ENCODE measurements at places on chromosomes 13 and 19. TPM values are rescaled to one million over a fixed set of nuclear protein-coding genes. Genes with fewer than 3 reads are reported as not detected.

DNA sequence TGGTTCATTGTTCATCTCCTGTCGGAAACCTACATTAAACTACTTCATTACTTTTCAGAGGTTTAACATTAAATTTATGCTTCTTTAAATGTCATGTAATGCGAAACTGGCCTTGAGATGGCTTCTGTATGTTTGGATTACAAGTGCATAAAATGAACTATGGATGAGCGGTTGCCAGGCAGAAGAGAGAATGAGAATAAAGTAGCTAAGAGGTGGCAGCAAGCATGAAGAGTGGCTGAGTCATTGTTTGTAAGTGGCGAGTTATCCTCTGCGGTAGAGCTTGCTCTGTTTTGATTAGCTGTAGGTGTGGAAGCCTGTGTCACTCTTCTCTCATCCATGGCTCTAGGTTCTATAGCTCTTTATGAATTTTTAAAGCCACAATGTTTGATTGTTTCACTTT, 1139.6 kb upstream of the PCDH9 start:
- no peaks in the 10 kb centered on the region for H3K4me1 ChIP-seq
- no peaks in the 10 kb centered on the region for H3K27me3 ChIP-seq
- no peak for DNase-seq
- no peak overlapping the region for H3K4me3 ChIP-seq
- H3K27ac ChIP-seq, result no peak overlapping the region

GRCh38 chr13:75480671-75481175, 1.2 kb downstream of the TBC1D4 start:
- H3K27ac ChIP-seq, result no peak overlapping the region
- H3K4me1 ChIP-seq, result no peaks in the 10 kb centered on the region
- DNase-seq, result peak; percentile 72
- no peaks in the 10 kb centered on the region for H3K27me3 ChIP-seq

DNA sequence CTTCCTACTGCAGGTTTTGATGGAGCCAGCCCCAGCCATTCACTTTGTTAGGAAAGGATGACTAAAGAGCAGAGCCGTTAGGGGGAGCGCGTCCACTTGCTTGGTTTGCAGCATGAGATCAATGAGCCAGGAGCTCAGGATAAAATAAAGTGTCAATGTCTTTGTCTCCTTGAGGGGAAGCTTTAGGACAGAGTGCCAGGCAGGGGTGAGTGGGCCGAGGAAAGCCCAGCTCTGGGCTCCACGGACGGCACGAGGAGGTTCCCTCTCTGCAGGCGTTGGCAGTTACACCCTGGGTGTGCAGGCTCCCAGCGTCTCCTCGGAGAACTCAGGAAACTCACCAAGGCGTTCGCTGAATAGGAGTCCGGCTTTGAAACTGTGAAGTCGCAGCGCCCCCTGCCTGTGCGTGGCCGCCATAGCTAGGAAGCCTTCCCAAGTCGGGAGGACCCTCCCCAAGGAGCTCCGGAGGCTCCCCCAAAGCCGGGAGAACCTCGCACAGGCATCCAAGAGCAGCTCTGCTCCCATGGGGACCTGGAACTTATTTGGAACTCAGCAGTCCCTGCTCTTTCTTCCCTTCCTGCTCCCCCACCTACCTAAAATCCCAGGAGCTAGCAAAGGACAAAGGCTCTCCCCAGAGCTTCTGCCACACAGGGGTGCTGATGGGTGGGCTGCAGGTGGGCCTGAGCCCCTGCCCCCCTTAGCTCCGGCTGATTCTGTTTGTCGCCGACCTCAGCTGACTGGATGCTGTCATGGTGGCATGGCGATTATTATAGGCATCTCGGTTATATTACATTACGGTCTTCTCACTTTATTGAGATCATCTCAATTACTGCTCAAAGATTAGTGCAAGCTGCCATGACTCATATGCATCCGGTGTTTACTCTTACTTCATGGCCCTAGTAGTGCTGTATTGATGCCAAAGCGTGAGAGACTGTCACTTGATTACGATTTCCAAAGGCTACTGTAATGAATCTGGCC, 34.4 kb downstream of the GSX1 start:
- peak overlapping the region; percentile 78 for H3K4me3 ChIP-seq
- H3K36me3 ChIP-seq, result no peaks in the 10 kb centered on the region
- H3K27ac ChIP-seq, result no peak overlapping the region
- peaks cover 5% of the 10 kb centered on the region for H3K4me1 ChIP-seq
- DNase-seq, result peak; percentile 91

GRCh38 chr13:74174810-74175209, 40.6 kb upstream of the KLF12 start:
- H3K27ac ChIP-seq, result no peak overlapping the region
- H3K4me3 ChIP-seq, result no peak overlapping the region

GRCh38 chr13:64041296-64041695, 2625.6 kb upstream of the PCDH20 start:
- H3K27me3 ChIP-seq, result no peaks in the 10 kb centered on the region
- H3K27ac ChIP-seq, result no peak overlapping the region
- H3K36me3 ChIP-seq, result no peaks in the 10 kb centered on the region
- H3K4me1 ChIP-seq, result no peaks in the 10 kb centered on the region
- DNase-seq, result no peak

DNA sequence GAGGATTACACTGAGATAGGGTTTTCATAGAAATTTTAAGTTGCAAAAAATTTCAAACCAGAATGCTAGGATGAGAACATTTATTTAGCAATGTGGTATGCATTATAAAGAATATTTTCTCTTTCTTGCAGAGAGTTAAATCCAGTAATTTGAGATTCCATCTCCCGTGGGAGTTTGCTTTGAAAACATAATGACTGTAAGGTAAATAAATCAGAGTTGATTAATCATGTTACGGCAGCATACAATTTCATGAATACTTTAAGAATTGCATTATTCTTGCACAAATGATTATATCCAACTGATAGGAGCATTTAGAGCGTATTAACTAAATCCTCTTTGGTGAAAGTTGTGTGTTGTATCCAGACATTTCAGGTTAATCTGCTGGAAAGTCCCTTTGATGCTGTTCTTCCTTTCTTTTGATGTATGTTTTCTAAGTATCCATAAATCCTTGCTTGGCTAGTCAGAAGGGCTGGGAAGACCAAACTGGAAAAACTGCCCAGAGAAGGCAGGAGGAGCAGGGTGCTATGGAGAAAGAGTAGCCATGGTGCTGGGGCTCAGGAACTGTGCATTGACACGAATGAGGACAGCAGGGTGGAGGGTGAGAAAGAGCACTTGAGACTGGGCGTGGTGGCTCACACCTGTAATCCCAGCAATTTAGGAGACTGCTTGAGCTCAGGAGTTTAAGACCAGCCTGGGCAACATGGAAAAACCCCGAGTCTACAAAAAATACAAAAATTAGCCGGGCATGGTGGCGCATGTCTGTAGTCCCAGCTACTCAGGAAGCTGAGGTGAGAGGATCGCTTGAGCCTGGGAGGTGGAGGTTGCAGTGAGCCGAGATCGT, 4.8 kb upstream of the GJA3 start:
- H3K4me3 ChIP-seq, result no peak overlapping the region
- H3K27ac ChIP-seq, result no peak overlapping the region
- peaks cover 12% of the 10 kb centered on the region for H3K27me3 ChIP-seq
- H3K4me1 ChIP-seq, result no peaks in the 10 kb centered on the region
- H3K36me3 ChIP-seq, result no peaks in the 10 kb centered on the region

- DNase-seq, result no peak
- H3K4me3 ChIP-seq, result no peak overlapping the region
- H3K4me1 ChIP-seq, result no peaks in the 10 kb centered on the region
- H3K27ac ChIP-seq, result no peak overlapping the region
- no peaks in the 10 kb centered on the region for H3K36me3 ChIP-seq
Observed at GRCh38 chr13:32176696-32177095, 138.5 kb downstream of the ZAR1L start.

DNA sequence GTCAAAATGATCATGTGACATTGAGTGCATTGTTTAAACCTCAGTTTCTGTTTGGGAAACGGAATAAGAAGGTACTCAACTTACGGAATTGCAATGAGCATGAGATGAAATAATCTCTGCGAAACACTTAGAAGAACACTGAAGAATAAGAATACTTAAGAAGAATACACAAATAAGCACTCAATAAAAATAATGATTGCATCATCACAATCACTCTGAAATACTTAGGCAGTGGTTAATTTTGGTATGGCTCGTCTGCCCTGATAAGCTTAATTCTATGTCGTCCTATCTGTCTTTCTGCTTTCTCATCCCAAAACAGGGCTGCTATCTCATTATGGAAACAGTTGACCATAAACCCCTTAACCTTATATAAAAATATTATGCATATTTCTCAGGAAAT, 823.6 kb downstream of the DIAPH3 start:
- no peak for DNase-seq
- no peaks in the 10 kb centered on the region for H3K4me1 ChIP-seq
- no peaks in the 10 kb centered on the region for H3K36me3 ChIP-seq
- H3K27ac ChIP-seq, result no peak overlapping the region

DNA sequence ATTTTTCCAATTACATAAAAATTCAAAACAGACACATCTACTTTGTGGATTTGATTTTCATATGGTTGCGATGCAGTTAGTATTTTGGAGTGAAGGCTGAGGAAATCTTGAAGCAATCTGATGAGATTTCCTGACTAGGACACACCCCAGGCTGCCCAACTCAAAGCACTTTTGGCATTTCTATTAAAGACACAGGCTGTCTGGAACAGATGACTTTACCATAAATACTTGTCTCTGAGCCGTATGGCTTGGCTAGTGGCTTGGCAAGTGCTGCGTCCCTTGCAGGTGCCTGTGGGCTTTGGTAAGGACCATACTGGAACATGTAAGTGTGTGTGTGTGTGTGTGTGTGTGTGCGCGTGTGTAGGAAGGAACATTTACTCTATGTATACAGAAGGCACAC, 218.8 kb downstream of the FGF9 start:
- no peak overlapping the region for H3K4me3 ChIP-seq
- H3K36me3 ChIP-seq, result no peaks in the 10 kb centered on the region
- no peaks in the 10 kb centered on the region for H3K27me3 ChIP-seq
- no peak overlapping the region for H3K27ac ChIP-seq

DNA sequence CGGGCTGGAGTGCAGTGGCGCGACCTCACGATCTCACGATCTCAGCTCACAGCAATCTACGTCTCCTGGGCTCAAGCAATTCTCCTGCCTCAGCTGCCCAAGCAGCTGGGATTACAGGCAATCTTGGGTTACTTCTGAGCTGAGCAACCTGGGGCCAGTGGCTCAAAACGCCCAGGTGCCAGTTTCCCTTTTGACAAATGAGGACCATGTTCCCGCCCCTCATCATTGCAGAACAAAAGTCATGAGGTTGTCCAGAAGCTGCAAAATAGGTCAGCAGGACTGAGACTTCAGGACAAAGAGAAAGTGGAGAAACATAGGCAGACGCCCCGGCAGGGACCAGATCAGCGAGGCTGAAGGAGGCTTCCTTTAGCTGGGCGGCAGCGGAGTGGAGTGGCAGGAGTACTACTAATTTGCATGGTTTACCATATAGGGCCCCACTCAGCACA, 3.3 kb upstream of the ADGRE5 start:
- H3K27me3 ChIP-seq, result no peaks in the 10 kb centered on the region
- peaks cover 2% of the 10 kb centered on the region for H3K4me1 ChIP-seq
- DNase-seq, result no peak
- H3K27ac ChIP-seq, result no peak overlapping the region
- H3K4me3 ChIP-seq, result no peak overlapping the region

DNA sequence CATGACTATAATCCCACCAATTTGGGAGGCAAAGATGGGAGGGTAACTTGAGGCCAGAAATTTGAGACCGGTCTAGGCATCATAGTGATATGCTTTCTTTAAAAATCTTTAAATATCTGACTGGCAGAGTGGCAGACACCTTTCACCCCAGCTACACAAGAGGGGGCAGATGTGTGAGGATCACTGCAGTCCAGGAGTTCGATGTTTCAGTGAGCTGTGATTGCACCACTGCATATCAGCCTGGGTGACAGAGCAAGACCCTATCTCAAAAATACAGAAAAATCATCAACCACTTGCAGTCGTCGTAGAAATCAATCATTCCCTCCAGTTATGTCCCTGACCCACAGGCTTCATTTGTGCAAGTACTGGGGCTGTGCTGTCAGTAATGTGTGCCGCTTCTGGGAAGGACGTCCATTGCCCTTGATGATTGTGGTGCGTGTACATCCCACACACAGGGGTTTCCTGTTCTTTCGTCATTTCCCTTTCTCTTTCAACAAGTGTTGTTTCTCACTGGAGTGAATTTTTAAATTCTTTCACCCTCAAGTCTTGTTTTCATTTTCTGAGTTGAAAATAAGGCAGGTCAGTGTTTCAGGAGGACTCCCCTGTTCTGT, 1.4 kb downstream of the LGALS14 start:
- H3K36me3 ChIP-seq, result no peaks in the 10 kb centered on the region
- no peak for DNase-seq
- H3K4me3 ChIP-seq, result no peak overlapping the region
- no peaks in the 10 kb centered on the region for H3K4me1 ChIP-seq

- H3K4me3 ChIP-seq, result peak within 1 kb of the TSS; percentile 75
- peaks cover 2% of the 10 kb centered on the region for H3K4me1 ChIP-seq
- H3K27me3 ChIP-seq, result peaks cover 32% of the 10 kb centered on the region
Observed at GRCh38 chr19:49423071-49423984, at the start of gene PTH2. Gene PTH2 (minus strand): TSS chr19:49423441. CDS start chr19:49423339, 102 bp downstream.

DNA sequence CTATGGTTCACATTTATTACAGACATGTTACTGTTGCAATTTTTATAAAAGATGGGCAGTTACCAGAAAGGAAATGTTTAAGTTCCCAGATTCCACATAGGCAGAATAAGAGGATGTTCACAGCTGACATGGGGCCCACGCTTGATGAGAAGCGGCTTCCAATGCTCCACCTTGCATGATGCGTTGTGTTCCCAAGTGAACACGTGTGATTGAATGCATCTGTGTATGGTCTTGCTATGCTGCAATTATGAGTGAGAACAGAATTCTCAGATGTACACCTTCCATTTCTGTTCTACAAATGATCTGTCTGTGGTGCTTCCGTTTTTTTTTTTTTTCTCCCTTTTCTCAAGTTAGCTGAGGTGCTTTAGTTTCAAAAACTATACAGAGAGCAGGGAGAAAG, 15.5 kb downstream of the UPF3A start:
- H3K4me1 ChIP-seq, result no peaks in the 10 kb centered on the region
- no peak overlapping the region for H3K4me3 ChIP-seq
- DNase-seq, result no peak
- H3K27me3 ChIP-seq, result no peaks in the 10 kb centered on the region
- H3K27ac ChIP-seq, result no peak overlapping the region
- peaks cover 64% of the 10 kb centered on the region for H3K36me3 ChIP-seq

The SEMA6B gene
- 38.7 TPM for total RNA-seq

The CYP4F22 gene
- not detected for total RNA-seq
